ENCODE measurements at places on chromosomes 1 and 21.

GRCh38 chr1:178055093-178055492 is 38.8 kb upstream of the RASAL2 start:
- DNase-seq = no peak

- DNase-seq = no peak
These were observed 41.3 kb downstream of the PLPPR4 start for GRCh38 chr1:99305626-99306025.

DNA sequence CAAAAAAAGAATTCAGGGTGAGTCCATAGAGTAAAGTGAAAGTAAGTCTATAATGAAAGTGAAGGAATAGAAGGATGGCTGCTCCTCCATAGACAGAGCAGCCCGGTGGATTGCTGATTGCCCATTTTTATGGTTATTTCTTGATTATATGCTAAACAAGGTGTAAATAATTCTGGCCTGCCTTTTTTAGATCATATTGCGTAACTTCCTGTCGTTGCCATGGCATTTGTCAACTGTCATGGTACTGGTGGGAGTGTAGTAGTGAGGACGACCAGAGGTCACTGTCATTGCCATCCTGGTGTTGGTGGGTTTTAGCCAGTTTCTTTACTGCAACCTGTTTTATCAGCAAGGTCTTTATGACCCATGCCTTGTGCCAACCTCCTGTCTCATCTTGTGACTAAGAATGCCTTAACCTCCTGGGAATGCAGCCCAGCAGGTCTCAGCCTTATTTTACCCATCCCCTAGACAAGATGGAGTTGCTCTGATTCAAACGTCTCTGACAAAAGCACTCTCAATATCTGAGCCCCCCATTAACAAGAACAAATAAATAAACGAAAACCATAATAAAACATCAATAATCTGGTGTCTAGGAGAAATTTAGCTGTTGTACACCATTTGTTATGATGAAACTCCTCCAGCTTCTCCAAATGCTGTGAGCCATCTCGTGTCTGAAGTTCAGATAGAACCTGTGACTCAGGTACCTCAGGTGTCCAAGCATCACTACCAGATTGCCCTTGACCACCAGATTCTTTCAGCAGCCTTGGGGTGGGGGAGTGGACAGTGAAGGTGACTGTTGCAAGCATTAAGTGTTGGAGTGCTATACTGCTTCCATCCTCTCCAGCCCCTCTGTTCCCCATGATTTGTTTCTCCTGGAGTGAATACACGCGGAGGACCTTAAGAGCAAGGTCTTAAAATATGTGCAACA is 36.0 kb downstream of the EBNA1BP2 start:
- no peak for DNase-seq

DNA sequence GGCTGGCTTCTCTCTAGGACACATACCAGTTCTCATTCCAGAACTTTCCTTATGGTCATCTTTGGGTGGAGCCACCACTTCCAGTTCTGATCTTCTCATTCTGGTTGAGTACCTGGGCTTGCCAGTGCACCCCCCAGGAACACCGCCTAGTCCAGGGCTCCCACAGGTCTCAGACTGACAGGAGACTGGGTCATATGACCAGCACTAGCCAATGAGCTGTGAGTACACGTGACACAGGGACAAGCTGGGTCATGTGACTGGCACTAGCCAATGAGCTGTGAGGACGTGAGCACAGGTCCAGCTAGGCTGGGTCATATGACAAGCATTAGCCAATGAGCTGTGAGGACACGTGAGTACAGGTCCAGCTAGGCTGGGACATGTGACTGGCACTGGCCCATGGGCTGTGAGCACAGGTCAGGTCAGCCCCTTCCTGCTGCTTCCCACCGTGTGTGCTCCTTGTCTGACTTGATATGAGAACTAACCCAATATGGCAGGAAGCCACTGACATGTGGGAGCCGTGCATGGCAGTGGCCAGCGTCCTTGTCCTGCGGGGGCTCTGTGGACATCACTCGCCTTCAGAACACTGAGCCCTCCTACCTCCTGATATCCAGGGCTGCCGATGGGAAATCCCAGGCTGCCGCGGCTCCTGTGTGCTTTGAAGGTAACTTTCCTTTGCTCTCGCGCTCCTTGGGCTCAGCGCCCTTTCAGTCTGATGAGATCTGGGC is 22.7 kb downstream of the KRTAP10-1 start:
- DNase-seq = no peak

- no peak for DNase-seq
These were observed 29.6 kb downstream of the DMRTA2 start for GRCh38 chr1:50393522-50394120.

DNA sequence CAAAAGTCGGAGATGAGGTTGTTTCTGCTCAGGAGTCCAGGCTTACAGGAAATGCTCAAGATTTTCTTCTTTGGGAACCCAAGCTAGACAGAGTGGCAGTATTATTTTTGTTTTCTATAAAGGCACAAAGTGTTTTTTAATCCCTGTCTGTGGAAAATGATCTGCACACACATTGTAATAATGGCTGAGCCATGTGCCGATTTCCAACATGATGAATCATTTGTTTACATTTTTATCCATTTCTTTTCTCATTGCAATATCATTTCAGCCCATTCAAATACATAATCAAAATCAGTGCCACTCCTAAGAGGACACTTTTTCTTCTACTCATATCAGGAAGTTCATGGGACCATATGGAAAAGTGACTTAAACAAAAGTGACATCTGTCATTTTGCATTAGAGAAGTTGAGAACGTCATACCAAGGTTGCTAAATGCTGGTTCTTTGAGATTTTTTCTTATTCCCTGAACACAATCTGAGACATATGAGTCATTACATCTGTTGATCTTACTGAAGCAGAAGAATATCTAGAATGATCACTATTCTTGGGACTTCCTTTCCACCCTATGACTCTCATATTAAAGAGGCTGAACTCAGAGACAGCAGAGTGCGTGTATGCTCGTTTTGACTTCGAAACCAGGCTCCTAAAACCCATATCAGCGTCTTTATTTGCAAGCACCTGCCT is 44.9 kb downstream of the ACTA1 start:
- no peak for DNase-seq

DNA sequence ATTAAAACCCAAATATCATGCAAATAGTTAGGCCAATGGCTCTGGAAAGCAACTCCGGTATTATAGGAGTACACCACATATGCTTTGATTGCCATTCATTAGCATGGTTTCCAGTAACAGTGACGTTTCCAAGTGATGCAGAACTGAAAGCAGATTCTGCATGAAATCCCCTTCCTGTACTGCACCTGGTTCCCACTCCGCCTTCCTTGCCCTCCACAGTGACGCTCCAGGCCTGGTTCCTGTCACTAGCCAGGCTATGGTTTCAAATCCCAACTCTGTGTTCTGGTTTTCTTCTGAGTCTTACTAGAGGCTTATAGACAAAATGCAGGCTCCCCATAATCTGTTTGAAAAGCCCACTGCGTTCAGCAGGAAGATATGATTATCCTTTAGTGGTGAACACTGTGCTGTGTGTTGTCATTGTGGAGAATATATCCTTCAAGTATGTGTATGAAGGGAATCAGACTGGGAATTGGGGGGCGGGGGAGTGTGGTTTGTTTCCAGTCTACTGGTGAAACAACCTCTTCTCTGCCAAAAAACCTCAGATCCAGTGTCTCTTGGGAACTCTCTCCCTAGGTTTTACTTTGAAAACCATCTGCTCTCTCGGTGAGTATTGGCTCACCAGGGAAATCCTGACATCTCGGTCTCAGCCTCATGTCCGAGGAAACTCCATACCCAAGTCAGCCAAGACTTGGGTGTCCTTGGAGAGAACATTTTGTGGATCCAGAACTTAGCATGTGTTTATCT is 78.7 kb downstream of the TYW3 start:
- DNase-seq = no peak

GRCh38 chr1:164559342-164560051 is 513 bp downstream of the PBX1 start:
- peak; percentile 25 for DNase-seq

DNA sequence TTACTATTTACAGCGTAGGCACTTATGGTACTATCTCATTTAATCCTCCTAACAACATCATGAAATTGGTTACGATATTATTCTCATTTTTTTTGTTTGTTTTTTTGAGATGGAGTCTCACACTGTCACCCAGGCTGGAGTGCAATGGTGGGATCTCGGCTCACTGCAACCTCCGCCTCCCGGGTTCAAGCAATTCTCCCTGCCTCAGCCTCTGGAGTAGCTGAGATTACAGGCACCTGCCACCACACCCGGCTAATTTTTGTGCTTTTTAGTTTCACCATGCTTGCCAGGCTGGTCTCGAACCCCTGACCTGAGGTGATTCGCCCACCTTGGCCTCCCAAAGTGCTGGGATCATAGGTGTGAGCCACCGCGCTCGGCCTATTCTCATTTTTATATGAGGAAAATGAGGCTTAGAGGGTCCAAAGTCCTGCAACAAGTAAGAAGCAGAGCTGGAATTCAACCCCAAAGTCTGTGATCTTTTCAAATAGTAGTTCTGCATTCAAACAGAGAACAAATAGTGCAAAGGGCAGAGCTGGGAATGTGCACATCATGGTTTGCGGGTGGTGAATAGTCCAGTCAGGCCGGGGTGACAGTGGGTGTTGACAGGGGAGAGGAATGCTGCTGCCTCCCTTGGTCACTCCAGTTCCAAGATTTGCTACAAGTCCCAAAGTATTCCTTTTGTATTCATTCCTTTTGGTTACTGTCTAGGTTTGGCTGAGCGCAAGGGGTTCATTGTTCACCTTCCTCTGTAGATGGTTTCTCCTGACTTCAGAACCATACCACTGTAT is 4.6 kb downstream of the PRUNE1 start:
- DNase-seq = no peak

- DNase-seq = no peak
These were observed 52.1 kb upstream of the CD5L start for GRCh38 chr1:157893686-157894085.

GRCh38 chr1:204988196-204988595 is 54.8 kb upstream of the CNTN2 start:
- DNase-seq = no peak

GRCh38 chr1:50970509-50970887 is 453 bp downstream of the CDKN2C start:
- no peak for DNase-seq

DNA sequence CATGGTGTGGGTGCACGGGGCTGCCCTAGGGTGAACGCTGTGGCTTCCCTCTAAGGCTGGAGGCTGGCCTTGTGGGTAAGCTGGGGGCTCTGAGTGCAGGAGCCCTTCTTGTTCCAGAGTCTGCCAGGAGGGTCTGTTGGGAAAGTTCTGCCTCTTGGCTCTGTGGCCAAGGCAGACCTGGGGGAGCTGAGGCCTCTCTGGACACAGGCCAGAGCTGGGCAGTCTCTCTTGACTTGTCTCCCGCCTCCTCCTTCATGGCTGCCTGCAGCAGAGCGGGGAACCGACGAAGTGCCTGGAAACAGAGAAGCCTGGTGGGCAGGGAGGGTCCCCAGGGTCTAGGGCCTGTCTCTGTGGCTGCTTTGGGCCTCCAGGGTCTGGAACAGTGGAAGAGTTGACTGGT is 30.3 kb upstream of the PEX10 start:
- no peak for DNase-seq

GRCh38 chr1:173355281-173356031 is 121.7 kb upstream of the PRDX6 start:
- no peak for DNase-seq

- no peak for DNase-seq
These were observed 42.9 kb upstream of the MPZL1 start for GRCh38 chr1:167678838-167679237.

- no peak for DNase-seq
These were observed 67.0 kb downstream of the NID1 start for GRCh38 chr1:235997931-235998330.

DNA sequence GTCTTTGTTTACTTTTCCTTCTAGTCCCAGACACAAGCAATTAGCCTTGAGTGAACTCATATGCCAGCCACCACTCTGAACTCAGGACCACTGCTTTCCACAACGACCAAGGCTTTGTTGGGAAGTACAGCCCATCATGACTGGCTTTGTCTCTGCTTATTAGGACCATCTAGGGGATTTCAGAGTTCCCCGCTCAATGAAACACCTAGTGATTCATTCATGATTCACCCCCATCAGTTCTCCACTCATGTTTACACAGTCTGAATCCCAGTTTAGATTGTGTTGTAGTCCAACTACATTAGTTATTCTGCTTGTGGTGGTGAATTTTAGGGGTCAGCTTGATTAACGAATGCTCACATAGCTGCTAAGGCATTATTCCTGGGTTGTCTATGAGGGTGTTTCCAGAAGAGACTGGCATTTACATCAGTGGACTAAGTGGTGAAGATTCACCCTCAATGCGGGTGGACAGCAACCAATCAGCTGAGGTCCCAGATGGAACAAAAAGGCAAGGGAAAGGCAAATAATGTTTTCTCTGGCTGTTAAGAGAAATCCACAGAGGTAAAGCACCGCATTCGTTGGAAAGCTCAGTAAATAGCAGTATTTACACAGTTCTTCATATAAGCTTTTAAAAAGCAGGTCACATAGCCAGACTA is 122.7 kb downstream of the RGS21 start:
- DNase-seq = no peak

GRCh38 chr1:206512851-206513180 is 5.5 kb downstream of the RASSF5 start:
- no peak for DNase-seq

- no peak for DNase-seq
These were observed 64.7 kb downstream of the PRDM16 start for GRCh38 chr1:3133686-3134085.

DNA sequence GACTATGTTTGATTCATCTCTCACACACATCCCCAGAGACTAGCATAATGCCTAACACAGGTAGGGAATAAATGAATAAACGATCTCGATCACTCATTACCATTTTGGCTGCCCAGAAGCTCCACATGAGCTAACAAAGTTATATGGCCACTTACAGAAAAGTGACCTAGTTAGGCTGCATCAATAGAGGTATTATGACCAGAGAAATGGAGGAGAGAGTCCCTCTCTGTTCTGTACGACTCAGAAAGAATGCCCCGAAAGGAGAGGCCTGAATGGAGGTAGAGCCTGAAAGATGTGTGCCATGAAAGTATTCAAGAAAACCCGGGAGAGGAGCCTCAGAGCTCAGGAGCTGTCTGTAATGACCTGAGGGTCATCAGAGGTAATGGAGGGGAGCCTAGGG is 208.2 kb upstream of the GRIK3 start:
- no peak for DNase-seq

DNA sequence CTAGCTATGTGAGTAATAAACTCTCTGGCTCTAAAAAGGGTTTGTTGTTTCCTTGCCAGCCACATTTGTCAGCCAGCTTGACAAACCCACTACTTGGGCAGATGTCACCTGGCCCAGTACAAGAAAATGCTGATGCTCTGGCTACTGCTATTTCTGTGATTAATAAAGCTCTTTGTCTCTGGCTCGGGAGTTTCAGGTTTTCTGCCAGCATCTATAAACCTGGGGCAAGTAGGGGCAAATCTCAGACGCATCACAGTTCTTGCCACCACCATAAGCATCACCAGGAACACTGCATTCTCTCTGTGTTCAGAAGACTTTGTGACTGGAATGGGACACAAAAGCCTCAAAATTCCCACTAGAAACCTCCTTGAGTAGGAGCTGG is 2.5 kb downstream of the ITLN2 start:
- no peak for DNase-seq

GRCh38 chr21:43644609-43645008 is 14.7 kb downstream of the HSF2BP start:
- DNase-seq = no peak
